ENCODE measurements at places on chromosomes 2 and 18. TPM values are rescaled to one million over a fixed set of nuclear protein-coding genes. Genes with fewer than 3 reads are reported as not detected.

DNA sequence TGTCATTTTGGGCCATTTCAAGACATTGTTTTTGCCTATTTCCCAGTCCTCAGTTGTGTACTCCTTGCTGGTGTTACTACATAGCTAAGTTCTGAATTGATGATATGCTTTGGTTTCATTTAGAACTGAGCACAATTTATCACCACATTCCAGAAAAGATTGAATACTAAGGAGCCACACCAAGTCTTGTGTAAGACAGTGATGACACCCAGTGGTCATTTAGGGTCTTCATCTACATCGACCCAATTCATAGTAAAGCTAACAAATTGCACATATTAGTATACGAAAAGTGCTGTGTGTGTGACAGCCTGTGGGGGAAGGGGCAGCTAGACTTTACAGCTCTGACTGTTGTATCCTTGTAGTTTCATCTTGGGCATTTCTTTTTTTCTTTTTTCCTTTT lies 10.9 kb upstream of the DLX2 start:
- peak; percentile 65 for DNase-seq

DNA sequence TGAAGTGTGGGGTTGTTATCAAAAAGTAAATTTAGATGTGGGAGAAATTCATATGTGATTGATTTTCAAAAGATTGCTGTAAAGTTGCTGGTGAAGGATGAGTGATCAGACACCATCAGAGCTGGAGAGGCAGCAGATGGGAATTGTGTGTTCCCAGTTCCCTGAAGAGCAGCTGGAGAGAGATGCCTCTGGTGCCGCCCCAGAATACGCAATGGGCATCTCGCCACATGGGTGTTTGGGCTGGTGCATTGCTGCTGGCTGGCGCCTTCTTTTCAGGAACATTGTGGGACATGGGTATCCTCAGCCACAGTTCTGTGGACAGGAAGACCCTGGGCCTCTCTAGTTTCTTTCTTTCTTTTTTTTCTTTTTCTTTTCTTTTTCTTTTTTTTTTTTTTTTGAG lies 11.9 kb downstream of the ATG4B start:
- no peak for DNase-seq

DNA sequence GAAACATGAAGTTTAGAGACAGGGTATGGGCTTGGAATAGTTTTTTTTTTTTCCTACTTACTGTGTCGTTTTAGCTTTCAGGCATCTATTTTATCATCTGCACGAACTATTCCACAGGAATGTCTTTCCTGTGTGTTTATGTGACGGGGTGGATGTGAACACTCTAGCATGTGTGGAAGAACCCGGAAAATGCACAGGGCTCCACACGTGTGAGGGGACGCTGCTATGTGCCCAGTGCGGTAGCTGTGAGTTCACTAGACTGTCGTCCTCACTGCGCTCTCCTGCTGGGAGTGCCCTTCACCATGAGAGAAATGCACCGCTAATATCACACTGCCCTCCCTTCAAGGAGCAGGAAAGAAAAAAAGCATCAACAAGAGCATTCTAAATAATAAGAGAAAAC lies 250.8 kb upstream of the PXDN start:
- no peak for DNase-seq

DNA sequence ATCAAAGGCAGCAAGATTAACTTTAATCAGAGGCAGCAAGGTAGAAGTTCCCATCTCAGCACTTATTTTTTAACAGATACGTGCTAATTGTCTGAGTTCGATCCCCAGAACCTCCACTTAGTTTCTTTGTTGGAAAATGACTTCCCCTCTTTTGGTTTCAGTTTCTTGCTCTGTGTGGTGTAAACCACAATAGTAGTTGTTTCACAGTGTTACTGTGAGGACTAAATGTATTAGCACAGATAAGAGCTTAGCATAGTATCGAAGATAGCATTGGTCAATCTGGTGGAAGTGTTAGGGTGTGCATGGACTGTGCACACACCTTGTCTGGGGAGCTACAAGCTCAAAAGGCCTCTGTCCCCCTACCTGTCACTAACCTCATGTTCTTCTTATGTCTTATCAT lies 988.3 kb upstream of the GYPC start:
- DNase-seq = no peak

ADRA2B gene
- total RNA-seq = not detected

DNA sequence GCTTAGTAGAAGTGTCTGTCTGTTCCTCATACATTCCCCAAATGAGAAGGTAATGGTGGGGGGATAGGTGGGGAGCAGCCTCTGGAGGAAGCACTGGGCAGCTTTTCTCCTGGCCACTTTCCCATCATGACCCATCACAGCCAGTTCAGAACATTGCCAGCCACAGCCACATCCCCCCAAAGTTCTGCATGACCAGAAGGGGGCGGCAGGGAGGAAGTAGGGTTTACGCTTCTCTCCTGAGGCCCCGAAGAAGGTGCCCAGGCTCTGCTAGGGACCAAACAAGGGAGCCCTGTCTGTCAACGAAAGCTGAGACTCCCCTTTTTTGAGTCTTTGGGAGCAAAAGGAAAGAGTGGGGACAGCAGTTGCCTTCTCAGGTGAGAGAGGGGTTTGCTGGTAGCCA lies 7.7 kb downstream of the IGFBP5 start:
- DNase-seq = no peak

DNA sequence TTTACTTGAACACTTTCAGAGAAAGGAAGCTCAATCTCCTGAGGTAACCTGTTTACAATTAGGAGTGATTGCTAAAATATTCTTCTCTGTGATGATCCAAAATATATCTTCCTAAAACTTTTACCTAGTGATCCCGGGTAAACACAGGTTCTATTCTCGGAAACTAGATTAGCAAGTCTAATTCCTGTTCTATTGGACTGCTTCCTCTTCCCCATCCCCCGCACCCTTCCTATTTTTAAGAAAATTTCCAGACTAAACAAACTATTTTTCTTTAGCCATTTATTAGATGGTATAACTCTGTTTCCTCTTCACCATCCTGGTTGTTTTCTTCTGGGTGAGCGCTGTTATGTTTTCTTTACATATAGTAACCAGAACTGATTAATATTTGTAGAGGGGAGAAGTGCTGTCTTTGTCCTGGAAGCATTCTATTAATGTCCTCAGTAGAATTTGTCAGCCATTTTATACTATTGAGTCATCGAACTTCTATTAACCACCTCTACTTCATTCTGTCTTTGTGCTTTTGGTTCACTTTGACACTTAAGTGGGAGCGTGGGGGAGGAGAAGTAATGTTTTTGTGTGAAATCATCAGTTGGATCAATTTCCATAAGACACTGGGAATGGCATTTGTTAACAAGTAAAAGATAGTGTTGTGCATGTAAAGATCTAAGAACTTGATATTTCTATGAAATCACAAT lies 31.8 kb downstream of the CREB1 start:
- DNase-seq = peak; percentile 43

DNA sequence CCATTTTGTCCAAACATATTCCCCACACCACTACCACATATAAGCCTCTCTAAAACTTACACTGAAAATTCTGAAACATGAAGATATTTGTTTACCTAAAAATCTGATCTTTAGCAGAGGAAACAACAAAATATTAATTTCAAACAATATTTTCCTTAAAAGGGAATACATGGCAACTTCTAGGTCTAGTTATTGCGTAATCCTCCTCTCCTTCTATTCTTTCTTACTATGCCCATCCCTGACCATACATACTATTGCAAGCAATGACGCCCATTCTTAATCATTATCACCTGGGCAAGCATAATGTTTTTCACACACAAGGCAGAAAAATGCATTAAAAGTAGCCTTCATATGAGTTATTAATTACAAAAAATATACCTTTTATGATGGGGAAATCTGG lies 372.6 kb downstream of the ZEB2 start:
- no peak for DNase-seq

DNA sequence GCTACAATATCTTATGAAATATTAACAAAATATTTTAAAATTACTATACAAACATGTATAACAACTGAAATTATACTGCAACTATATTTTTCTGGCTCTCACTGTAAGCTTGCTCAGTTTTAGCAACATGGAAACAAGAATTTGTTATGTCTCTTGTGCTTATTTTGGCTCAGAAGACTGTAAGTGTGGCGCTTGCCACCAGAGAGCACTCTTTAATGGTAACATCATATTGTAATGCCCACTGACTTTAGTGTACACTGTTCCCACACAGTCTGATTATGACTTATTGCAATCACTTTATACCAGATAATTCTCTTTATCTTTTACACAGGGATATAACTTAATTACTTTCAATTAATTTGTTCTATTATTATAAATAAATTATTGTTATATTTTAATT lies 1500.6 kb upstream of the TMEFF2 start:
- no peak for DNase-seq

DNA sequence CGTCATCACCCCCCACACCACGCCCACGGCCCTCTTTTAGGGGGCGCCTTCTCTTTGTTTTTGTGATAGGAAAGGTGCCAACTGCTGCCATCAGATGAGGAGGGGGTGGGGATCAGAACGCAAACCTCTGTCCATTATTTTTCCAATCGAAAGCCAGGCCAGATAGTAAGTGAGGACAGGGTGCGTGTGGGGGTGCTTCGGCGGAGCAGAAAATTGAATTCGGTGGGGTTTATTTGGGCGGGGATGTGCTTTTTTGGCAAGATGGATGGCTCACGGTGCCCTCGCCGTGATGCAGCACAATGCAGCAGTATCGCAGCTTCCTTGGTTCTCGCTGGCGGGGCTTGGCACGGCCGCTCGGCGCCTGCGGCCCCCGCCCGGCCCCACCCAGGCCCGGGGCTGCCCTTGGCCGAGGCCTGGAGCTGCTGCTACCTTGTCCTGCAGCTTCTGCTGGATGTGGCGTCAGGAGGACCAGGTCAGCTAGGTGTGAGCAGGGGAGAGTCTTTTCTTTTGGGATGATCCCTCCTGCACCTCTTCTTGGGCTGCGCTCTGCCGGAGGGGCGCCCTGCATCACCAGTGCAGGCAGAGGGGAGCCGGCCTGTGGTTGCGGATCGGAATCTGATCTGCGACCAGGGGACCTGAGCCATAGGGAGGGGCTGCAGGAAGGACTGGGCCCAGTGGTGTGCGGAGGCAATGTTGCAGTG lies 1.3 kb downstream of the SPTBN1 start:
- DNase-seq = no peak

GRCh38 chr2:35172687-35173086 lies 1182.9 kb upstream of the CRIM1 start:
- no peak for DNase-seq

CDH19 gene
- total RNA-seq = not detected

- DNase-seq = no peak
Observed at GRCh38 chr2:187615364-187615763, 61.1 kb upstream of the TFPI start.

- DNase-seq = no peak
Observed at GRCh38 chr2:195985741-195986140, 82.9 kb downstream of the DNAH7 start.

GRCh38 chr2:109129356-109129920 lies 433 bp downstream of the SH3RF3 start:
- DNase-seq = no peak

UGT1A10 gene
- not detected for total RNA-seq

DNA sequence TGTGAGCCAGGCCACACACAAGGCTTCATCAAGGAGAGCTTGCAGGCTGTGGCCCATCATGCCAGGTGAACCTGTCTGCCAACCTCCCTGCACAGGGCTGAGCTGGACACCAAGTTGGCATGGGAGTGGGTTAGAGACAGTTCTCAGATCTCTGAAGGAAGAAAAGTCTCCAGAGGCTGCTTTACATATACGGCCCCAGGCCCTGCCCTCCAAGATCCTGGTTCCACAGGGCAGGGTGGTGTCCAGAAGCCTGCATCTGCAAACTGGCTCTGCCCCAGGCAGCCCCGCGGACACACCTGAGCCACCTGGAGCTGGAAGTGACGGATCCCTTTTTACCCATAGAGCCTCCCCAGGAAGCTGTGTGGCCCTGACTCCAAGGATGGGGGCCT lies 24.2 kb upstream of the HES6 start:
- no peak for DNase-seq

DNA sequence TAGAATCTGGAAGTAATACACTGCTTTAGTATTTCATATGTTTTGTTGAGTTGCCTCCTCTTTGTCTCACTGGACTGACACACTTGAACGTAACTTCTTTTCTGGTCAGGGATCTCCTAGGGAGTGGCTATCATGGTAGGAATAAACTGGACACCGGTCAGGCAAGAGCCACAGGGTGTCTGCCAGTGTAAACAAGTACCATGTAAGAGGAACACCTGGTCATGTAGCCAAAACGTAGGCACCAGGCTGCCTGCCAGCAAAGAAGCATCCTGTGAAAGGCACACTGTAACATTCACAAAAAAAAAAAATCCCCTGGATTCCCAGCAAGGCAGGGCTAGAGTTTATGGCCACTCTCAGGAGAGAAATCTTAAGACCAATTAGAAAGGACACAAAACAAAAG lies 372.8 kb upstream of the RND3 start:
- no peak for DNase-seq

- no peak for DNase-seq
Observed at GRCh38 chr2:96254571-96254970, 11.2 kb downstream of the TMEM127 start.

DNA sequence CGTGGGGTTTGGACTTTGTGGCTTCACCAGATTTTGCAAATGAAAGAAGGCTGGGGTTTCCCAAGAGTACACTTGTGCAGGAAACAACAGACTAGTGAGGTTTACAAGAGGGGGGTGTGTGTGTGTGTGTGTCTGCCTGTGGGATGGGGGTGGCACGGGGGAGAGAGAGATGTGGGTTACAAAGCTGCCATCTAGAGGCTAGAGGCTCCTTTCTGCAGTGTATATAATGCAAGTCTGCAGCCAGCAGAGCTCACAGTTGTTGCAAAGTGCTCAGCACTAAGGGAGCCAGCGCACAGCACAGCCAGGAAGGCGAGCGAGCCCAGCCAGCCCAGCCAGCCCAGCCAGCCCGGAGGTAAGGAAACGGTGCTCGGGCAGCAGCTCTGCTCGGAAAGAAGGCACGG lies at the start of gene ACKR3:
TSS of gene ACKR3 (plus strand) at position 253 of the 401 bp plus-strand sequence. CDS start 10,641 bp downstream, outside the sequence.
- DNase-seq = peak; percentile 24

DNA sequence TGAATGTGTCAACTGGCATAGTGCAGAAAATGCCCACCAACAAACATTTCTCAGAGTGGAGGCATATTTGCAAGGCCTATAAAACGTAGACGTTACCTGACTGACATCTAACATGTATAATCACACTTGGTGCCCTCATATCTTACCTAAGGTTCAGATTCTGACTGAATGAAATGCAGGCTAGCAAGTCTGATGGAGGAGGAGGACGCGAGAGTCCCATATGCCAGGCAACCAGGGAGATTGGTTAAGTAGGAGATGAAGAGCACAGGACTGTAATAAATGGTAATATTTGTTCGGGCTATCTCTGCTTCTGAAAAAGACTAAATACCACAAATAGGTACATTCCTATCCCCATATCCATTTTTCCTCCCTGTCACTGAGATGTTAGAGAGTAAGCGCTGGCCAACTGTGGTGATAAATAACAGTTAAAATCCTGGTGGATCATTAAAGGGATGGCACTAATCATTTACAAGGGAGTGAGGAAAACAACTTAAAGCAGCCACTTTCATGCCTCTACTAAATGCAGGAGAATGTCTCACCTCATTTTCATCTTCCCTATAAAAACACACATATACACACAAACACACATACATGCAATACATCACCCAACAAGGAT lies 217.2 kb downstream of the TMEM163 start:
- DNase-seq = no peak

SPIRE1 gene
- total RNA-seq = 31.4 TPM

FNDC4 gene
- 7.3 TPM for total RNA-seq

ITGB6 gene
- under 0.01 TPM for total RNA-seq
